ENCODE measurements at places on chromosomes 16 and 17.

DNA sequence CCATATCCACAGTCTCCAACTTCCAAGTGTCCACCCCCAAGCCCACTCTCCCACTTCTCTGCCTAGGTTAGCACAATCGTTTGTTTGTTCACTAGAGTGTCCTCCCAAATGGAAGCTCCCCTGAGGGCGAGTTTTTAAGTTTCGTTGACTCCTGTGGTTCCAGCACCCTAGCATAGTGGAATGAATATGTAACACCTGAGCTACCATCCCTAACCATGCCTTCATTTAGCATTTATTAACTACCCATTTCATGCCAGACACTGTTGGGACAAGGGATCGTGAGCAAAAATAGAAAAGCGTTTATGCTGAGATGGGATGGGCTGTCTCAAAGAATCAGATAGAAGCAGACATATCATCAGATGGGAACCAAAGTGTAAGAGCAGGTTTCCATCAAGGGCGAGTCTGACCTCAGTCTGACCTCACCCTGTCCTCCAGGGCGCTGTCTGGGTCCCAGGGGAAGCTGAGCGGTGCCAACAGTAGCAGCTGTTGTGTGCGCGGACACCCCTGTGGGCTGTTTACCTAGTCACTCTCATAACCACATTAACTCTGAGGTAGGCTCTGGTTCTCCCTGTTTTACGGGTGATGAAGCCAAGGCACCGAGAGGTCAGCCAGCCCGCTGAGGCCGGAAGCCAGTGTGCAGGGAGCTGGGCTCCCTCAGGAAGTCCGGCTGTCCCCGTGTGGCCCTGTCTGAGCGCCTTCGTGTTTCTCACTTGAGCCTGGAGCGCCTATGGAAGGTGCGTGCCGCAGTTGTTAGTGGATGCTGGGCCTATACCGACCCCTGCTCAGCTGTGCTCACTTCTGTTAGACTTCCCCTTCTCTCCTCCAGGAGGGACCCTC, 6.2 kb downstream of the CNP start:
- no peak for DNase-seq

GRCh38 chr16:11572301-11572995, 14.3 kb downstream of the LITAF start:
- peak; percentile 20 for DNase-seq

DNA sequence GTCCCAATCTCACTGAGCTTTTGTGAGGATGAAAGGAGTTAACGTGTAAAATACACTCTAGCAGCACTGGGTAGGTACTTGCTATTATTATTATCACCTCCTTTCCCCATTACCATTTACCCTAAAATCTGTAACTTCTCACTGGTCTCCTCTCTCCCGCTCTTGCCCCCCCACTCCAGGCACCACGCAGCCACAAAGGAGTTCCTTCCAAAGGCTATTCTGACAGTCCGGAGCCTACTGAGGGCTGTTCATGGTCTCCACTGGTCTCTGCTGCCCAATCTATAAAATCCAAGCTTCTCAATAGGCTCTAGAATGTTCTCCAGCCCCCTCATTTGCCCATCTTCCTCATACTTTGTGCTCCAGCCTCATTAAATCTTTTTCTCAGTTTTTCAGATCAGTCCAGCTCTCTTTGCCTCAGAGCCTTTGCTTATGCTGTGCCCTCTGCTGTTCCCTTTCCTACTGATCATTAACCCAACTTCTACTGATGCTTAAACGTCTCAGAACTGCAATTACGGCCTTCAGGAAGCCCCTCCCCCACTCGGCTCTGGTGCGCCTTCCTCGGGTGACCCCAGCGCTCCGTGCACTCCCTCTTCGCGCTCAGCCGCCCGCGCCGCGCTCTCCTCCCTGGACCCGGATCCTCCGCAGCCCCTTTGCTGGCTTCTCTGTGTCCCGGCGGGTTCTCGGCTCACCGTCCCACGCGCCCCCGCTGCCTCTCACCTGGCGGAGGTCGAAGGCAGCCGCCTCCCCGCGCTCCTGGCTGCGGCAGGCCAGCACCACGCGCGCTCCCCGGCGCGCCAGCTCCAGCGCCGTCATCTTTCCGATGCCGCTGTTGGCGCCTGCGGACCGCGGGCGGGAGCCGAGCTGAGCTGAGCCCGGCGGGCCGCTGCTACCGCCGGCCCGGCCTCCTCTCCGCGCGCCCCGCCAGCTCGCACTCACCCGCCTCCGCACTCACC, 737 bp downstream of the DHRS13 start:
- peak; percentile 57 for DNase-seq

GRCh38 chr17:35074711-35075707, 11.5 kb upstream of the RFFL start:
- DNase-seq: no peak

GRCh38 chr16:1819611-1820010, 7.0 kb downstream of the HAGH start:
- DNase-seq: no peak

GRCh38 chr16:88906535-88907105, 40.2 kb upstream of the PABPN1L start:
- DNase-seq: no peak

- DNase-seq: no peak
These were observed 273.5 kb downstream of the KIF2B start for GRCh38 chr17:54096216-54096615.

GRCh38 chr17:45411348-45412105, 21.1 kb downstream of the ARHGAP27 start:
- DNase-seq: no peak

GRCh38 chr17:17057057-17057551, 14.8 kb downstream of the MPRIP start:
- no peak for DNase-seq

DNA sequence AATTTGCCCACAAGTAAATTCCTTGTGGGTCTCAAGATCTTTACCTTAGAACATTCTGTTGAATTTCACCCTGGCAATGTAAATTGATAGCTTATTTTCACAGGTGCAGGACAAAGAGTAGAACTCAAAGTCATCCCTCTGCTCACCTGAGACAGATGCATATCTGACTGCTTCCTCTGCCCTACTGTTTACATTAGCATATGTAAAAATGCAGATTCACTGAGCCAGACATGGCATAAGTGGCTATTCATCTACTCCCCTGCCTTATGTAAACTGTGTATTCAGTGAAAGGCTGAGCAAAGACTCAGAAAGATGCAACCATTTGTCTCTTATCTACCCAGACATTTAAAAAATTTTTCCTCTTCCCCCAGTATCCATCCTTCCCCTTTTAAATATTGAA, 22.3 kb upstream of the MILR1 start:
- no peak for DNase-seq

- DNase-seq: no peak
These were observed 32.2 kb upstream of the HAS3 start for GRCh38 chr16:69073181-69073702.

DNA sequence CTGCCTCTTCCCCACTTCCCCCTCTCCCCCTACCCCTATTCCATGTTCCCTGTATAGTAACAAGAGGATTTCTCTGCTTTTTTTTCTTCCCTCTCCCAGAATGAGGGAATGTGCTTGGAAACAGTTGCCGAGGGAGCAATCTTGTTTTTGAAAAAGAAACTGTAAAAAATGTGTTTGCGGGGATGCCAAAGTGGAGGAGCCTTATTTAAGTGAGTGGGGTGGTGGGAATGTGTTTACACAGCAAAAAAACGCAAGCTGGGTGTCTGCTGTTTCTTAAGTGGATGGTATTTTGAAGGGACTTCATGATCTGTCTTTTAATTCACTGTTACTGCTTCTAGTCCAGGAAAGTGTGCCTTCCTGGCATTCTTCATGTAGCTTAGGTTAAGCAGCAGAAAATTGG, 254.4 kb downstream of the SHISA9 start:
- no peak for DNase-seq

- no peak for DNase-seq
These were observed 99.5 kb downstream of the SYCE1L start for GRCh38 chr16:77298418-77299360.

DNA sequence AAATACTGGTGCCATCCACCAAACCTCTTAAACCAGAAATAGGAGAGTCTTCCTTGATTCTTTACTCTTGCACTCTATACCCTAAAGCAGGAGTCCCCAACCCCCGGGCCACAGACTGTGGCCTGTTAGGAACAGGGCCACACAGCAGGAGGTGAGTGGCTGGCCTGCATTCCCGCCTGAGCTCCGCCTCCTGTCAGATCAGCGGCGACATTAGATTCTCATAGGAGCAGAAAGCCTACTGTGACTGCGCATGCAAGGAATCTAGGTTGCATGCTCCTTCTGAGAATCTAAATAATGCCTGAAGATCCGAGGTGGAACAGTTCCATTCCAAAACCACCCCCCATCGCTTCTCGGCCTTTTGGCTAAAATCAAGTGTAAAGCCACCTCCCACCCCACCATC, 30.3 kb upstream of the SRCIN1 start:
- no peak for DNase-seq

DNA sequence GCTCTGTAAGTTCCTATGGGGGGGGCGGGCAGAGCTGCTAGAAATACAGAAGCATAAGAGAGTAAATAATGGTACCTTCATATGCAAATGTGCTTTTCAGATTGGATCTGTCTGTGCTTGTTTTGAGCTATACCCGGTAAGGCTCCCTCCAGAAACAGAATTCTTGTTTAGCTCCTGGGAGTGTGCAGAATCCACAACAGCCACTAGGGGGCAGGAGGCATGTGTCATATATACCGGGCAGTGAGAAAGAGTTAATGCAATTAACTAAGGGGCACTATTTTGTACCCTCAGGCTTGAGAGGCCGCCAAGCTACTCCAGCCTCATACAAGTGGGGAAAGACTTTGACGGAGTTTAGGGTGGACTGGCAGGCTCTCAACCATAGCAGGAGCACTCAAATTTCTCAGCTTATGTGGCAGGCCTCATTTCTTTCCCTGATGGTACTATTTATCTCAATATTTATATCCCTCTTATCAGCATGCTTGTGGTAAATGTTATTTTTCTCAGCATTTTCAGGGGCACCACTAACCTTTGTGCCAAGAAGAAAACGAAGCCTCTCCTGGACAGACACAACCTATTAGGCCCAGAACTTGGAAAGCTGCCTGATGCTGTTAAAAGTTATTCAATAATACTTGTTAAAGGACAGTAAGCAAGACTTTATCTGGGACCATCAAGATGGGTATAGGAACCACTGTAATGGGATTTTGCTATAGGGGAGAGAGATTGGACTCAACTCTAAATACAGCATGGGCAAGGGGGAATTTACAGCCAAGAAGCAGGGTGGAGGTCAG, 10.7 kb upstream of the CENPV start:
- DNase-seq: peak; percentile 77

- no peak for DNase-seq
These were observed 243.9 kb upstream of the TBX2 start for GRCh38 chr17:61155590-61156237.

DNA sequence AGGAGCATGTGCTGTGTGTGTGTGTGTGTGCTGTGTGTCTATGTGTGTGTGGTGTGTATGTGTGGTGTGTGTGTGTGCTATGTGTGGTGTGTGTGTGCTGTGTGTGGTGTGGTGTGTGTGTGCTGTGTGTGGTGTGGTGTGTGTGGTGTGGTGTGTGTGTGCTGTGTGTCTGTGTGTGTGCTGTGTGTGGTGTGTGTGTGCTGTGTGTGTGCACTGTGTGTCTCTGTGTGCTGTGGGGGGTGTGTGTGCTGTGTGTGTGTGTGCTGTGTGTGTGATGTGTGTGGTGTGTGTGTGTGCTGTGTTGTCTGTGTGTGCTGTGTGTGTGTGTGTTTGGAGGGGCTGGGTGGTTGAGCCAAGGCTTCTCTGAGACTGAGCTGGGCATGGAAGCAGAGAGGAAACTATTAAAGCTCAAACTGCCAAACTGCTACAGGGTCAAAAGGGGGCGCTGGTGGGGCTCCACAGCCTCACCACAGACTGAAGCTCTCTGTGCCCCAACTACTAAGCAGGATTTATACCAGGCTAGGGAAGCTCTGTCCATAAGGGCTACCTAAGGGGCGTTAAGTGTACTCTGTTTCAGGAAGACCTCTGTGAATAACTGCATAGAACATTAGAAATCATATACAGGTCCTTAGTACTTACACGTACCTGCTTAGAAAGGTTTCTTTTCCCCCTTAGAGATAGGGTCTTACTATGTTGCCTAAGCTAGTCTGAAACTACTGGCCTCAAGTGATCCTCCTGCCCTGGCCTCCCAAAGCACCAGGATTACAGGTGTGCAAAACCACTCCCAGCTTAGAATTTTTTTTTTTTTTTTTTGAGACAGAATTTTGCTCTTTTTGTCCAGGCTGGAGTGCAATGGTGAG, 27.8 kb upstream of the GHDC start:
- peak; percentile 55 for DNase-seq

DNA sequence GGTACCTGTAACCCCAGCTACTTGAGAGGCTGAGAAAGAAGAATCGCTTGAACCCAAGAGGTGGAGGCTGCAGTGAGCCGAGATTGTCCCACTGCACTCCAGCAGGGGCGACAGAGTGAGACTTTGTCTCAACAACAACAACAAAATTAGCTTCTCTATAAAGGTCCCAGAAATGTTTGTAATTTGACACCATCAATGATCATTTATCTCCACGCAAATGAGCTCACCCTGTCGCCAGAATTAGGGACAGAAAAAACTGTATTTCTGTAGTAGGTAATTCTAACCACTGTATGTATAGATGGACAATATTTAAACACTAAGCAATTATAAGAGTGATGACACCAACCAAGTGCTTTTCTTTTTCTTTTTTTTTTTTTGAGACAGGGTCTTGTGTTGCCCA, 10.7 kb downstream of the C17orf78 start:
- DNase-seq: no peak

- no peak for DNase-seq
These were observed 18.9 kb upstream of the P2RX1 start for GRCh38 chr17:3935140-3935542.

- DNase-seq: no peak
These were observed 824 bp upstream of the PSME3 start for GRCh38 chr17:42832213-42832933.

GRCh38 chr17:44830359-44831288, 537 bp upstream of the GJC1 start:
- peak; percentile 25 for DNase-seq

GRCh38 chr17:28818819-28819221, 23.8 kb downstream of the FAM222B start:
- no peak for DNase-seq

DNA sequence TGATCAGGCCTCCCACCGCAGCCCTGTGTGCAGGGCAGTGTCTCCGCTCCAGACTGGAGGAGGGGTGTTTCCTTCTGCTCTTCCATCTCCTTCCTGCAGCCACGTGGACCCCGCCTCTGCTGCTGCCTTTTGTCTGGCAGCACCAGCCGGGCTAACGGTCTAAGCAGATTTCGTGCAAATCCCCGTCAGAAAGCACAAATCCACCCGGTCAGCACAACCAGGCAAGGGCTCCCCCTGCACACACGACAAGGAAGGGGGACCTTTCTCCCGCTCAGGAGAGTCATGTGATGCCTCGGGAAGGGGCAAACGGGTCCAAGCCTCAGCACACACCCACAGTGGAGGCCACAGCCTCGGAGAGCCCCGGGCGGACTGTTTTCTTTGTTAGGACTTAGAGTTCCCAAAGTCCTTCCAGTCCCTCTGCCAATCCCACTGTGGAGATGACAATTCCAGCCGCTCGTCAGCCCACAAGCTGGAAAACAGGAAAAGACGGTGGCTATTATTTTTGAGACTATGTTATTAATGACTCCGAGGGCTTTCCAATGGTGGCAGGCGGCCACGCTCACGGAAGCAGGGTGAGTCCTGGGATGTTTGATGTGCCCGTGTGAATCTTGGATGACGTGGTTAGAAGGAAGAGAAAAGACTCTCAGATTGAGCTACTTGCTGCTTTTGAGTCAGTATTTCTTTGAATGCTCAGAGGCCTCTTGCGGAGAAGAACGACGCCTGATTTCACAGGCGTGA, 22.5 kb upstream of the MEAK7 start:
- no peak for DNase-seq
